Foreskin keratinocyte (primary cell): ENCODE measurements at places on chromosomes 12 and 14. TPM values are rescaled to one million over a fixed set of nuclear protein-coding genes. Genes with fewer than 3 reads are reported as not detected.

OR6C2 gene
- not detected in 2 replicates for total RNA-seq

DNA sequence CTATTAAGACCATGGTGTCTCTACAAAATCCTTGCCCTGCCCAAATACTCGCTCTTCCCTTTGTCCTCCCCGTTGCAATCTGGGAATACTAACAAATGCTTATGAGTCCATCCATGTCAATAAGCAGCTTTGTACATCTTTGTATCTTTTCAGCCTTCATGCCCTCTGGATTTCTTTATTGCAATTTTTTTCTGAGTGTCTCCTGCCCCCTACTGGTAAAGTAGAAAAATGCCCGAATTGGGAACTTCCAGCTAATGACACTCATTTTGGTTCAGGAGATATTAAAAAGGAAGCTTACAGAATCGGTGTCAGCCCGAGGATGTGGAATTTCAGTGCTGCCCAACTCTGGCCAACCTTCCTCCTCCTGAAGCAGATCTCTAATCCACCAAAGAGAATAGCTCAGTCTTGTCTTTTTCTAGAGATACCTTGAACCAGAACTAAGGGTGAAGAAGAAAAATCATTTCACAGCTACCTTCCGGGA is 46.0 kb downstream of the SH2B3 start:
- DNase-seq = no peak

GRCh38 chr12:113891167-113891692 is 74.9 kb downstream of the RBM19 start:
- DNase-seq = no peak

DNA sequence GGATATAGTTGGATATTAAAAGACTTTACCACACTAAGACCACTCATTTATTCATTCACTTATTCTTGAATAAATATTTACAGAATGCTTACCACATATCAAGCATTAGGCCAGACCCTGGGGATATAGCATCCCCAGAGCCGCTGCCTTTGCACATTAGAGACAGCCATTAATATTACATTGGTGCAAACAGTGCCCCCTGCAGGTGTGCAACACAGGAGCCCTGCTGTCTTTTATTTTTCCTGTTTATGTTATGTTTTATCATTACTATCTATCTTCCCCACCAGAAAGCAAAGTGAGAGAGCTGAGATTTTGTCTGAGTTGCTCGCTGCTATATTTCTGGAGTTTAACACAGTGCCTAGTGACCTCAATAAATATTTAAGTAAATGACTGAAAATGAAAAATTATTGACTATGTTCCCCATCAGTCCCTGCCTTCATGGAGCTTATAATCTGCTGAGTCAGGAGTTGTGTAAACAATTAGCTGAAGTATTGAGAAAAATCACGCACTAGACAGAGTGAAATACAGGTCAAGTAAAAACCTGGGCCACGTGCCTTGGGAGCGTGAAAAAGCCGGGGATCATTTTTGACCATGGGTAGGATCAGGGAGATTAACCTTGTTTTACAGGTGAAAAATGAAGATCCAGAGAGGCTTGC is 301.6 kb downstream of the PCNX1 start:
- DNase-seq = no peak

DNA sequence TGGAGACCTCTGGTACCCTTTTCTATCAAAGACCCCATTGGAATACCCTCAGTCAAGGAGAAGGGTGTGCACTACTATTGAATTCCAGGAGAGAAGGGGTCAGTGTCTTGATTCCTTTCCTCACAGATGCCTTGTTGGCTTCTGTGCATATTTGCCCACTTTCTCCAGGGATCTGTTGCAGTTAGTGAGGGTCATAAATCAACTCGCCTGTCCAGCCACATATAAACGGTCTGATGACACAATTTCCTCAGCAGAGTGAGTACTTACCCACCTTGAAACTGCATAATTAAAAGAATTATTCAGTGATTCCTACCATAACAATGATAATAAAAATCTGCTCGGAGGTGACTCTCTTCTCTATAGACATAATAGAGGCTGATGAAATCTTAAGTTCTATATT is 13.9 kb upstream of the DCD start:
- DNase-seq = no peak

GRCh38 chr12:53006810-53007309 is 604 bp downstream of the EIF4B start:
- DNase-seq = peak; percentile 53

FAM181A gene
- total RNA-seq = not detected in 2 replicates

RAD9B gene
- 0.14 TPM in 2 replicates for total RNA-seq

GPR84 gene
- total RNA-seq = 0.07 and 0.10 TPM in 2 replicates

KLRG1 gene
- 0.32 TPM in 1 of 2 replicates, not detected in the other for total RNA-seq

NEMF gene
- 38.3 and 46.7 TPM in 2 replicates for total RNA-seq

DNA sequence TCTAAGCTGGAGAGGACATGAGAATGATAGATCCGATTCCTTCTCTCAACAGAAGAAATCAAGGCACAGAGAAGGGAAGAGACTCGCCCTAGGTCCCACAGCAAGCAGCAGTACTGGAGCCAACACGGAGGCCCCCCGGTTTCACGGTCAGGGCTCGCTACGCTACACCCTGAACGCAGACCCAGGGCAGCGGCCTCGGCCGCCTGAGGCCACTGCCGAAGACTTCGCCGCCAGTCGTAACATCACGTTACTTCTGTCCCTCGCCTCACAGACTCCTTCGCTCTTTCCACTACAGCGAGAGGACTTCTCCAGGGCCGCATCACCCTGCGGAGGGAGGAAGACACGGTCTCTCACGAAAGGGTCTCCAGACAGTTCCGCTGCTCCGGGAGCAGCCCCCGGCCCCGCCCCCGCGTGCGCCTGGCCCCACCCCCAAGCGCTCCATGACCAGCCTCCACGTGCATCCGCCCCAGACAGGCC is 411 bp upstream of the DCAF4 start:
- no peak for DNase-seq

RERGL gene
- total RNA-seq = not detected in 2 replicates

FAM186B gene
- total RNA-seq = 0.32 and 0.37 TPM in 2 replicates

DNA sequence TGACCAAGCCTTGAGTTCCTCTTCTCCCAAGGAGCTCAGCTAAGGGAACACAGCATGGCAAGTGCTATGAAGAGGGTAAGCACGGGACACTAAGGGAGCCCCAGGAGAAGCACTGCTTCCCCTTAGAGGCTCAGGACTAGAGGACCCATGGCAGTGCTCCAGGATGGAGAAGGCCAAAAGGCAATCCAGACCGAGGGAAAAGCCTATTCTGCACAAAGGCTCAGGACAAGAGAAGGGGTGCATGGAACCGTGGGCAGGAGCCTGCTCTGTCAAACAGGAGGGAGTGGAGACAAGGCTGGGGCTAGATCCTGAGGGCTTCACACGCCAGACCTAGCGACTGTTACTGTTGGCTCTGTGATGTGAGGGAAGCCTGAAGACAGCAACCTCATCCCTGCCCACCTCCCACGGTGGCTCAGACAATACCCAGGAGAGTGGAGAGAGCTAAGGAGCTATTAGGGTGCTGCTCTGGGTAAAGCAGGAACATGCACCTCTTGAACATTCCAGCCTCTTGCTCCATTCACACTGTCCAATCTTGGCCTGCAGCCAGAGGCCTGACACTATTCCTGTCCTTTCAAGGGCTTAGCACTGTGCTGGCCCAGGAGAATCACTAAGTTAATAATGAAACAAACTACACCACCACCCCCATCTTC is 24.2 kb downstream of the OTUB2 start:
- no peak for DNase-seq

P2RX2 gene
- not detected in 2 replicates for total RNA-seq

GRCh38 chr12:40336573-40337199 is 111.9 kb downstream of the LRRK2 start:
- DNase-seq = peak; percentile 17

DHH gene
- total RNA-seq = not detected in 2 replicates

SIX4 gene
- total RNA-seq = 10.8 and 12.0 TPM in 2 replicates

DNA sequence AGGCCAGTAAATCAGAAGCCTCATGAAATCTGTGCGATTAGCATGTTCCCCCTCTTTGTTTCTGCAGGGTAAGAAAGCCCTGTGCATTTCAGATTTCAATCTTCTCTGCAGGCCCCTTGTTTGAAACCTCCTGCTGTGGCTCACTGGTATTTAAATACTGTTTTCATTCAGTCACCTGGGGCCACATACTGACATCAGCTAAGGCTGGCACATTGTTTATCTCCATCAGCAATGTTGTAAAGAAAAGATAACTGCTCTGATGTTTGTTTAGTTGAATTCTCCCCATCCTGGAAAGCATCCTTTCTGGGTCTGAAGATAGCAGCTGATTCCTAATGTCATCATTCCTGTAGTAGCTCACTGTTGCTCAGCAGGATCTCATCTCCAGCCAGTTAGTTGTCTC is 554.9 kb downstream of the NRXN3 start:
- DNase-seq = no peak

DNA sequence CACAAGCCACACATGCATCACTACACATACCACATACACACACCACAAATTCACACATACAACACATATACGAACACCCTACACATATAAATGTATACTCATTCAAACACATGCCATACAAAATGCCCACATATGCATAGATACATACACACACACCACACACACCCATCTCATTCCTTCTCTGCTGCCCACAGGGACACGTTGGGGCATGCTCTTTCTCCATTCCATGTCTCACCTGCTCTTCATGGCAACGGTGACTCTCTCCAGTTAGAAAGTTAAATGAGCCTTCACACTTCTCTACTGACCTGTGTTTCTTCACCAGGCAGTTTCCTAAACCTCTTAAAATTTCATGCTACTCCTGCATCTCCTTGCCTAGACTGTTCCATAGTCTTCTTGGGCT is 1194.8 kb downstream of the BCL11B start:
- DNase-seq = peak; percentile 80

DNA sequence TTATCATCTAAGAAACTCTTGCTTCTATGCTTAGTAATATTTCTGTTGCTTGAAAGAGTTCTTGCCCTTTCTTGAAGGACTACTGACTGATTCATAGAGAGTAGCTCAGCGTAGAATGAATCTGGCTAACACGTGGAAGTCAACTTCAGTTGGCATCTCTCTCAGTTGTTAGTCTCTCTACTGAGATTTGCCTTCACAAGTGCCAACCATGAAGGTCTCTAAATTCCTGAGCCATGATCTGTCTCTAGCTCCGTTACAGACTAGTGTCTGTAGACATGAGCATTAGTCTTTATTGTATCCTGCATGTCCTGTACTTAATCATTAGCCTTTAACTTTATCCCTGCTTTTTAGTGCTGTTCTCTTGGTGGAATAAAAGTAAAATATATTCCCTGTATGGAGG is 19.1 kb upstream of the ALX1 start:
- no peak for DNase-seq
